ENCODE measurements at places on chromosomes 6 and 20. TPM values are rescaled to one million over a fixed set of nuclear protein-coding genes. Genes with fewer than 3 reads are reported as not detected.
A peak's percentile ranks its signal among the peaks of the same experiment; 100 is the strongest.

DNA sequence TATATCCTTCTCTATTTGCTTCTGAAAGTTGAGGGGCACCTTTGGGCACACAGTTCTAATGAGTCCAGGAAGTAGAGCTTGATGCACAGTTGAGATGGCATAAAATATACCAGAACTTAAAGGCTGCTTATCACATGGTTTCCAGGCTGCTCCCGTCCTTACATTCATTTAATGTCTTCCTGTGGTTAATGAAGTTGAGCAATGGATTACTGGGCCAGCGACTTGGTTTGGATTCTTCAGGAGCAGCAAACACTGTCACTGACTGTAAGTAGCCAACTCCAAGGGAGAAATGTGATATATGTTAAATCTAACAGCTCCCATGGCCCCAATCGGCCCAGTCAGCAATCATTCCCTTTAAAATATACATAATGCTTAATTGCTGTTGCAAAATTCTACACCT lies 9.0 kb upstream of the TSHZ2 start:
- no peaks in the 10 kb centered on the region for H3K4me1 ChIP-seq
- H3K36me3 ChIP-seq, result no peaks in the 10 kb centered on the region
- H3K27ac ChIP-seq, result no peak overlapping the region
- DNase-seq, result no peak

Gene MCHR2
- not detected for total RNA-seq

Gene HSPA12B
- 7.0 TPM for total RNA-seq

- H3K36me3 ChIP-seq, result no peaks in the 10 kb centered on the region
- H3K27ac ChIP-seq, result no peak overlapping the region
- H3K4me3 ChIP-seq, result no peak overlapping the region
- DNase-seq, result no peak
- no peaks in the 10 kb centered on the region for H3K27me3 ChIP-seq
Measured at GRCh38 chr6:63663147-63663955, 27.7 kb downstream of the PHF3 start.

- no peaks in the 10 kb centered on the region for H3K36me3 ChIP-seq
- H3K4me3 ChIP-seq, result no peak overlapping the region
- DNase-seq, result no peak
- no peaks in the 10 kb centered on the region for H3K27me3 ChIP-seq
- no peaks in the 10 kb centered on the region for H3K4me1 ChIP-seq
- H3K27ac ChIP-seq, result no peak overlapping the region
Measured at GRCh38 chr6:165717732-165718465, 54.9 kb upstream of the PDE10A start.

- no peaks in the 10 kb centered on the region for H3K4me1 ChIP-seq
- no peaks in the 10 kb centered on the region for H3K36me3 ChIP-seq
- H3K4me3 ChIP-seq, result no peak overlapping the region
- H3K27me3 ChIP-seq, result no peaks in the 10 kb centered on the region
Measured at GRCh38 chr20:24455081-24455480, 14.3 kb upstream of the SYNDIG1 start.

DNA sequence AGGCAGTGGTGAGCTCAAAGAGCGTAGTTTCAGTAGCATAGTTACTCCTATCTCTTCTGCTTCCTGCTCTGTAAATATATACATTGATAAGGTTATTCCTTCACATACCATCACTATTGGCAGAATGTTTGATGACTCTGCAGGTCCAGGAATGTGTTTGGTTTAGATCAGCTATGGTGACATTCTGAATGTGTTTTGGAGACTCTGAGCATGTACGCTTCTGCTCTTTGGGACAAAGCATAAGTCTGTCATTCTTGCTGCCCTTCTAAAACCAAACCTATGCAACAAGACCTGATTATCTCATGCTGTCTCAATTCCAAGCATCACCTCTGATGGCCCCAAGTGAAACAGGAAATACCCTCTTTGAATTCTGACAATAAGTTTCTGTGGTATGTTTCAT lies 1074.3 kb downstream of the KIF16B start:
- H3K27me3 ChIP-seq, result no peaks in the 10 kb centered on the region
- DNase-seq, result no peak
- no peaks in the 10 kb centered on the region for H3K4me1 ChIP-seq
- H3K27ac ChIP-seq, result no peak overlapping the region

Gene BPIFB2
- total RNA-seq, result 1.0 TPM

- H3K4me1 ChIP-seq, result no peaks in the 10 kb centered on the region
- peaks cover 8% of the 10 kb centered on the region for H3K27me3 ChIP-seq
- peak overlapping the region; percentile 46 for H3K4me3 ChIP-seq
- no peaks in the 10 kb centered on the region for H3K36me3 ChIP-seq
Measured at GRCh38 chr6:169252505-169253189, 999 bp downstream of the THBS2 start.

DNA sequence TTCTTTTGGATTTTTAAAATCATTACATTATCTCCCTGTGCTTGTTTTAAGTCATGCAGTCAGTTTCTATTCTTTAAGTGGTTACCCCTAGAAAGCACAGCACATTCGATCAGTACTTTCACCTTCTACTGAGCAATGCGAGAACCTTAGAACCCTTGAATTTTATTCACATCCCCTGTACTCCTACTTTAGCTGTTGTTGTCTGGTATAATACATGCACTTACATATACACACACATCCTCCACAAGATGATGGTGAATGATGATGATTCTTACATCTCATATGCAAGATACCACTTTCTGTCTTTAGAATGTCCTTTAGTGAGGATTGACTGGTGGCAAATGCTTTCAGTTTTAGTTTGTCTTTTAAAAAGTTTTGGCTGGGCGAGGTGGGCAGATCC lies 5.7 kb downstream of the CDC40 start:
- no peaks in the 10 kb centered on the region for H3K4me1 ChIP-seq
- H3K36me3 ChIP-seq, result no peaks in the 10 kb centered on the region
- no peak overlapping the region for H3K4me3 ChIP-seq
- no peak for DNase-seq
- no peaks in the 10 kb centered on the region for H3K27me3 ChIP-seq
- no peak overlapping the region for H3K27ac ChIP-seq

Gene FAM217A
- not detected for total RNA-seq

GRCh38 chr20:8077137-8077466 lies 55.0 kb upstream of the PLCB1 start:
- H3K36me3 ChIP-seq, result no peaks in the 10 kb centered on the region
- DNase-seq, result no peak
- H3K27ac ChIP-seq, result no peak overlapping the region

Gene SLC26A8
- total RNA-seq, result 0.29 TPM

- H3K27me3 ChIP-seq, result no peaks in the 10 kb centered on the region
- DNase-seq, result no peak
- no peaks in the 10 kb centered on the region for H3K4me1 ChIP-seq
- H3K4me3 ChIP-seq, result no peak overlapping the region
- H3K27ac ChIP-seq, result no peak overlapping the region
Measured at GRCh38 chr6:47096211-47096895, 54.2 kb upstream of the ADGRF1 start.

- H3K4me3 ChIP-seq, result no peak overlapping the region
- H3K36me3 ChIP-seq, result no peaks in the 10 kb centered on the region
- H3K4me1 ChIP-seq, result no peaks in the 10 kb centered on the region
- no peak overlapping the region for H3K27ac ChIP-seq
- H3K27me3 ChIP-seq, result no peaks in the 10 kb centered on the region
Measured at GRCh38 chr20:44080646-44081267, 106.2 kb downstream of the JPH2 start.

DNA sequence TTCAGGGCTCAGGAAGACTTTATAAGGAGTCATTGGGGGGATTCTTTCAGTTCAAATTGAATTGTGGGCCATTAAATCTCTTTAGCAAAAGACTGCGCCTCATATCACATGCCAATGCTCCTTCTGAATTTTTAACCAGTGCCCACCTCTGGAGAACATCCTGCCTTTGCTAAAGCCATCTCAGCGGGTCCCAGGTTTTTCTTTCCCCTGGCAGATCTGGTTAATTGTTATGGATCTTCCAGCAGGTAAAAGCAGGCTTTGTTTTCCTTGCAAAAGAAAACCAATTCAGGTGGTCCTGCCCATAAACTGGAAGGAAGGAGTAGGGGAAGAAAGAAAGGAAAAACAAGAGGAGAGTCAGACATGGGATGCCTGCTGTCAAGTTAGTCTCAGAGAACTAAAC lies 298.2 kb downstream of the LRFN2 start:
- no peak overlapping the region for H3K27ac ChIP-seq
- DNase-seq, result no peak
- no peaks in the 10 kb centered on the region for H3K4me1 ChIP-seq
- H3K27me3 ChIP-seq, result no peaks in the 10 kb centered on the region
- no peak overlapping the region for H3K4me3 ChIP-seq

DNA sequence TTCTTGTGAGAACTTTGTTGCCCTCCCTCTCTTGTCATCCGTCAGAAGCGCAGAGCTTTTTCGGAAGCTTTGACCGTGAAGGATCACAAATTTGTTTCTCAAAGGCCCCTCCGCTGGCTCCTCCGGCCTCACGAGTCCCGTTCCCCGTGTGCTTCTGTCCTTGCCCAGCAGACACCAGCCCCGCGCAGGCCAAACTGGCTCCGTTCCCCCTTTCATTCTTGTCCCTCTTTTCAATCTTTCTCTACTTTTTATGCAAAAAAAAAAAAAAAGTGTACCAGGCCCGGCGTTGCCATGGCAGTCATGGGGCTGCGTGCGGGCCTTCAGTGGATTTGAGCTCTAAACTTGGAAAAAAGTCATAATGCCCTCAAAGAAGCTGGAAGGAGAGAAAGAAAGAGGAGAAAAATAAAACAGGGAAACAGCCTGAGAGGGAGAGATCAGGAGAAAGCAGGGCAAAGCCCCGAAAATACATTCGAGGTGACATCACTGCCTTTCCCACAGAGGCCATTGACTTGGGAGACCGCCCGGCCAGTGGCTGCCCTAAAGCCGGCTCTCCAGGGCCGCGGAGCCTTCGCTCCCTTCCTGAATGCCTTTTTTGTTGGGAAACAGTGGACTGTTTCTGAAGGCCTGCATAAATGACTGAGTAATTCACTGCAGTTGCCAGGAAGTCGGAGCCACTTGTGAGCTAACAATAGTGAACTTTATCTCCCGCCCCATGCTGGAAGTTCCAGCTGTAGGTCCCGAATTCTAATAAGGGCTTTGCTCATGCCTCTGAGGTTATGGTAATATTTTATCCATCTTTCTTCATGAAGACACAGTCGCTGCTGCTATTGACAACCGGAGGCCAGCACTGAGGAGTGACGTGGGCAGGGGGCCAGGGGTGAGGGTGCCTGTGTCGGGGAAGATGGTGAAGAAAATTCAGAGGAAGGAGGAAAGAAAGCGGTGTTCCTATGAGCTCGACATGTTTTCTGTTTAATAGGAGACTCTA lies 670.9 kb downstream of the QKI start:
- DNase-seq, result no peak
- H3K4me1 ChIP-seq, result no peaks in the 10 kb centered on the region
- no peaks in the 10 kb centered on the region for H3K36me3 ChIP-seq
- no peaks in the 10 kb centered on the region for H3K27me3 ChIP-seq
- peak overlapping the region; percentile 86 for H3K27ac ChIP-seq

DNA sequence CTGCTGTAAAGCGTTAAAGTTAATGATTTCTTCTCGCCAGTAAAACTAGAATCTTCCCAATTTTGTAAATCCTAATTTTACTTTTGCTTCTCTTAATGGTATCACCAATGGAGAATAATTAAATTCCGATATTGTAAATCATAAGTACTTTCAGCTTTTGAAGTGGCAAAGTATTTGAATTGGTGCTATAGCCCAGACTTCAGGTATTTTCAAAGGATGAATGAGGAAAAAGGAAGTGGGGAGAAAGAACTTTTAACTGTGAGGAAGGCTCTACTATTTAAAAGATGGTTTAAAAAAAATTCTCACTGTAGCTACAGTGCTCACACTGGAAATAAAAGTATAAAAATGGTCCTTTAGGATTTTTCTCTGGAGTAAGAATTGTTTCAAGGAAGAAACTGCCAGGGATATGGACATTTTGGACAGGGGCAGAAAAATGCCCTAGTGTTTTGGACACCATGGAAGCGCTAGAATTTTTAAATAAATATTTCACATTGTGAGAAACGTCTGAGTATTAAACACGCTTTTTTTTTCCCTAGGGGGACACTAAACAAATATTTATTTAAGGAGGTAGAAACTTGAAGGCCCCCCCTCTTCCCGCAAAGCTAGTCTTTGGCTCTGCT lies 1.3 kb upstream of the TAB2 start:
- H3K4me3 ChIP-seq, result peak overlapping the region; percentile 96
- no peaks in the 10 kb centered on the region for H3K27me3 ChIP-seq
- no peak for DNase-seq
- peak overlapping the region; percentile 99 for H3K27ac ChIP-seq

DNA sequence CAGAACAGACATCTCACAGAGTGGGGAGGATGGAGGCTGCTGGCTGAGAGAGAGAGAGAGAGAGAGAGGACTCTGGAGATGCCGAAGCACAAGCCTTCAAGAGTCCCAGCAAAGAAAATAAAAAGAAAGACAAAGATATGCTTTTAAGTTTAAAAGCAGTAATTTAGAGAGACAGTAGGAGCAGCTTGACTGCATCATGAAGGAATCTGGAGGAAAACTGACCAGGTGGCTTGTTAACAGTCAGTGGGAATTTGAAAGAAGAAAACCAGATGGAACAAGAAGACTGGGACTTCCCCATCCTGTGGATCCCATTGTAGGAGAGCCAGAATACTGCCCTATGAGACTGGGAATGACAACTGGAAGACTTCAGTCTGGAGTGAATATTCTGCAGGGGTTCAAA lies 46.3 kb upstream of the PLN start:
- H3K4me3 ChIP-seq, result no peak overlapping the region
- H3K27me3 ChIP-seq, result no peaks in the 10 kb centered on the region
- no peaks in the 10 kb centered on the region for H3K36me3 ChIP-seq
- no peak overlapping the region for H3K27ac ChIP-seq

DNA sequence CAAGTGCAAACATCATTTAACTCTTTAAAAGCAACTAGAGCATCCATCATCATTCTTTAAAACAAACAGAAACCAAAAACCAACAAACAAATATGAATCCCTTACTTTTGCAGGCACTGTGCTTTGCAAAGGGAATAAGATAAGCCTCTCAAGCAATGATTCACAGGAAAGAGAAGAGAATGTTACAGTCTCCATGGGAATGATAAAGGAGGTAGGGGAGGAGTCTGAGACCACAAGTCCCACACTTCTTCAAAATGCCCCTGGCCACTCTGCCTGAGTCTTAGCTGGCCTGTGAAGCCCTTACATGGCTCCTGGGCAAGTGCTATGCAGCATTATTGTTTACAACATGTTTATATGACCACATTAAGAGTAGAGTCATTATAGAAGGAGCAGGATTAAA lies 257.7 kb upstream of the MARCKS start:
- no peak for DNase-seq
- H3K27ac ChIP-seq, result no peak overlapping the region
- H3K4me1 ChIP-seq, result no peaks in the 10 kb centered on the region
- H3K4me3 ChIP-seq, result no peak overlapping the region
- H3K27me3 ChIP-seq, result no peaks in the 10 kb centered on the region

DNA sequence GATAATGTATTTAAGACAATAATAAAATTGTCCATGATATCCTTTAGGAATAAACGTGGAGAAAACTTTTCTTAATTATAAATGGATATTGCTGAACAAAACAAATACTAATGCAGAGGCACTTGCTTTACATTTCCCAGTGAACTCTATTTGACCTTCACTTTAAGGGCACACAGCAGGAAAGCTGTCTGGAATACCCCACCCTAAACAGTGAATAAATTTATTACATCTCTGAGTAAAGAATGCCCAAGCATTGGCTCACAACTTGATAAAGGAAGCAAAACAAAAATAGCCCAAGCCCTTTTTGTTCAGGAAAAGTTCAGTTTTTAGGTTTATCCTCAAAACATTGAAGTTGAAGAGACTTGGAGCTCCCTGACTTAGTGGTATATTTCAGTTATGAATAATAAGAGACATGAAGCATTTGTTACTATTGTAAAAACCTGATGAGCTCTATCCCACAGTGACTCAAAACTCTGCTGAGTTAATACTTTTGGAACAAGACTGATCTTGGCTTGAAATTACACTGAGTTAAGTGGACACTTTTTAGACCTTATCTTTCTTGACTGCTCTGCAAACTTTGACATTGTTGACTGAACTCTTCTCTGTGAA lies 353.9 kb downstream of the BCKDHB start:
- H3K36me3 ChIP-seq, result no peaks in the 10 kb centered on the region
- no peak overlapping the region for H3K27ac ChIP-seq
- no peak for DNase-seq
- no peak overlapping the region for H3K4me3 ChIP-seq
- no peaks in the 10 kb centered on the region for H3K27me3 ChIP-seq
- H3K4me1 ChIP-seq, result no peaks in the 10 kb centered on the region

Data from breast epithelium (tissue), 4 donors.